ENCODE measurements at places on chromosomes 16 and 17.
A peak's percentile ranks its signal among the peaks of the same experiment; 100 is the strongest.

- peak; percentile 48 for DNase-seq
Measured at GRCh38 chr17:78476973-78477372, 98.5 kb downstream of the PGS1 start.

DNA sequence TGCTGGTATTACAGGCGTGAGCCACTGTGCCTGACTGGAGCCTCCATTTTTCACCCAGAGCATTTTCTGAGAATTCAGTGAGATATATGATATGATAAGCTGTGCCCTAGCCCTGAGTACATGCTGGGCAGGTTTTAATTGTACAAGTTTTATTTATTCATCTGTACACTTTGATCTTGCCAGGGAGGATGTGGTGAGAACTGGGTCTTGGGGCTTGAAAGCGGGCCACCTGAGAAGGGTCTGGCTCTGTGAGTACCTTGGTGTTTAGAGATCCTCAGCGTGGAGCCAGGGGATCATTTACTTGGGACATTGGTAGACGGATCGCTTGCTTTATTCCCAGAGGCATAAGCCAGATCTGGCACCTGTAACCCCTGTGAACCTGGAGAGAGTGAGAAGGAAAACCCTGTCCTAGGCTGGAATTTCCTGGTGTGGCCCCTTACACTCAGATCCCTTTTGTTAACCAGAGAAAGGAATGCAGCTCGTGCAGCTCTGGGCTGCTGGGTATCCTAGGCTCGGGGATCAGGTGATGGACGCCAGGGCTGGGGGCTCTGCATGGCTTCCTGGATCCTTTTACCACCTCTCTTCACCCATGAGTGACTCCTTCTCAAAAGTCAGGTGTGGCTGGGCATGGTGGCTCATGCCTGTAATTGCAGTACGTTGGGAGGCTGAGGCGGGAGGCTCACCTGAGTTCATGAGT lies 91.9 kb downstream of the ABCC1 start:
- no peak for DNase-seq

DNA sequence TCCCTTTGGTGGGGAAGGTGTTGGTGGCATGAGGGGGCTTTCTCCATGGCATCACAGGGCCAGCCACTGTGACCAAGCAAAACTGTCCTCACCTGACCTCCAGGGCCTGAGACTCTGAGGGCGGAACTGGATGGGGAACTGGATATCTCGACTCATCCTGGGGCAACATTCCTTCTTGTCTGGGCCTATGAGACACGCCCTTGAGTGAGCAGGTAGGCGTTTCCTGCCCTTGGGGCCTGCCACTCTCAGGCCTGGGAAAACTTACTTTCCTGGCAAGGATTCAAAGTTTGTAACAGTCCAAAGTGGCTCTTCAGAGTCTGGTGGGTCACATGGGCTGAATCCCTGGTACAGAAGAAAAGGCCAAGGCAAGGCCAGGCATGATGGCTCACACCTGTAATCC lies 9.6 kb downstream of the MT1X start:
- peak; percentile 95 for DNase-seq

- DNase-seq: no peak
Measured at GRCh38 chr16:2845116-2845515, 12.9 kb downstream of the PRSS22 start.

GRCh38 chr16:85593494-85594221 lies 19.5 kb upstream of the GSE1 start:
- DNase-seq: no peak

GRCh38 chr17:15436473-15437302 lies 30.7 kb downstream of the CDRT4 start:
- DNase-seq: peak; percentile 17

DNA sequence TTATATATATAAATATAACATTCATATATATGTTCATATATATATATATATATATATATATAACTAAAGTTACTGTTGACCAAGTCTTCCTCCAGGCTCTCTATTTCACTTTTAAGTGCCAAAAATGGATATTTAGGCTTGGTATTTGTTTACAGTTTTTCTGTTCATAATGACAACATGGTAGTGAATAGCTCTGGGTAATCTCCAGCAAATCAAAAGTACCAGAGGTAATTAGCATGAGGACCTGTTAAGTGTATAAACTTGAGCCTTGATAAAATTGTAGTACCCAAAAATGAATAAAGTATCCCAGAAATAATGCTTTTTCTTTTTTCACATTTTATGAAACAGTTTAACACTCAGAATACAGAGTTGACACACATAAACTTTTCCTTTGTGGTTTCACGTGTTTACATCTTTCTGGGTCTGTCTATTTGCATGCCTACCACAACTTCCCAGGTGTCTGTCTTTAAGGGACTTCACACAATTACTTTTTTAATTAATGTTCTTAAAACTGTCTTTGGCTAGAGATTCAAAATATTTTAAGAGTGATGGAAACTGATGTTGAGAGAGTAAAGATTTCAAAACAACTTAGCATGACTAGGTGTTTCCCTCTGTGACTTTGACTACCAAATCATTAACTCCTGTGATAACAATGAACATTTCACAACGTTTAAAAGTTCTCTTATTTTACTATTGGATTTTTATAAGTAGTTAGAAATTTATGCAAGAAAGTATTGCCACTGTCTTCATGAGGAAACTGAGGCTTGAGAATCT lies 47.9 kb downstream of the RABEP1 start:
- DNase-seq: no peak

- DNase-seq: peak; percentile 71
Measured at GRCh38 chr16:67244387-67245185, 2.7 kb downstream of the FHOD1 start.

- DNase-seq: no peak
Measured at GRCh38 chr16:87183647-87184046, 133.5 kb downstream of the C16orf95 start.

- DNase-seq: no peak
Measured at GRCh38 chr17:50570528-50570927, 10.0 kb downstream of the CACNA1G start.

- no peak for DNase-seq
Measured at GRCh38 chr17:50186661-50187393, 14.6 kb downstream of the COL1A1 start.

- DNase-seq: no peak
Measured at GRCh38 chr16:10668322-10669045, 26.2 kb downstream of the TEKT5 start.

- DNase-seq: no peak
Measured at GRCh38 chr16:4386951-4387565, 15.4 kb downstream of the VASN start.

- peak; percentile 38 for DNase-seq
Measured at GRCh38 chr16:28212532-28212873, 738 bp upstream of the XPO6 start.

GRCh38 chr17:5711344-5711743 lies 127.0 kb upstream of the NLRP1 start:
- DNase-seq: no peak

DNA sequence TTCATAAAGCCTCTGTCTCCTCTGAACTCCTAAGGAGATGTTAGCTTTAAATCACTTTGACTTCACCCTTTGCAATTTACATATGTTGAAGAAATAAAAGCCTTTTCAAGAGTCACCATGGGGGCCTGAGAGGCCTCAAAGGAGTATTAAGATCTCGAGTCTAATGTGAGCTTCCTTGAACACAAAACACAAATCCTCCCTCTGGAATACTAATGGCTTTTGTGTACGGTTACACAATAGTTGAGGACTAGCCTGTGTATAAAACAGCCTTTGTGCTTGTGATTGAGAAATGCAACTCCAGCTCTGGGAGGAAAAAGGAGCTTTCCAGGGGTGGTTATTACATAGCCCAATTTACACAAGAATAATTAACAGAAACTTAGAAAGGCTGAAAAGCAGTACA lies 1140.2 kb downstream of the CDH11 start:
- no peak for DNase-seq

GRCh38 chr17:75034236-75034908 lies 12.4 kb downstream of the ATP5PD start:
- DNase-seq: peak; percentile 77

GRCh38 chr17:9044772-9045463 lies 23.6 kb downstream of the NTN1 start:
- no peak for DNase-seq

DNA sequence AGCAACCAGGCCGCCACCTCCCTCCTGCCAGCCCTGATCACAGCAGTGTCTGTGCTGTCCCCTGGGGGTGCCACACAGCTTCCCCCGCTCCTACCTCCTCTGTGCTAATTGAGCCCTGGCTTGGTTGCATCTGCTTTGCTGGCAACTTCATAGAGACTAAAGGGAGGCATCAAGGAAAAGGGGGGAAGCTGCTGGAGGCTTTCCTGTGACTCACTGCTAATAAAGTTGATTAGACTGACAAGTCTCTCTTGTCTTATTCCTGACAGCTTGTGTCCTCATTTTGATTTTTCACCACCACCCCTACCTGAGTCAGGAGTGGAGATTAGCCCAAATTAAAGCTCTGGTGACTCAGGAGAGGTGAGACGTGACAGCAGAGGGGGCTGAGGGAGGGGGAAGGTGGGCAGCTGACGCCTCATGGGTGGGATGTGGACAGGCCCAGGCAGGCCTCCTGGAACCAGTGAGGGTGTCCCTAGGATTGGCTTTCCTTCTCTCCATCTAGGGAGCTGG lies 310.0 kb downstream of the CBLN1 start:
- DNase-seq: peak; percentile 89

GRCh38 chr17:57747221-57748017 lies 2.3 kb upstream of the CCDC182 start:
- peak; percentile 4 for DNase-seq

Measured in foreskin keratinocyte (primary cell).